ENCODE measurements at places on chromosomes 12 and 14.

DNA sequence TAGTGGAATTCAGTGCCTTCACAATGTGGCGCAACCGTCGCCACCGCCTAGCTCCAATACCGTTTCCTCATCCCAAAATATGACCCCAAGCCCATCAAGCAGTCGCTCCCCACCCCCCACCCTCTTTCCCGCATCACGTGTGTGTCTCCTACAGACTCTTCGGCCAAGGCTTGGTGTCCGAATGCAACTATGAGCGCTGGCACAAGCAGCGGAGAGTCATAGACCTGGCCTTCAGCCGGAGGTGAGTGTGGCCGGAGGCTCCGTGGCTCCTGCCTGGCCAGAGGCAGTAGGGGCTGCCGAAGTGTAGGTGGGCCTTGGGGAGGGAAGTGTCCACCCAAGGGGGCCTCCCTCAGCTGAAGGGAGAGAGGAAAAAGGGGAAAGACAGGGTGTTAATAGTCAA is 15.8 kb downstream of the CYP46A1 start:
- no peak for DNase-seq

- DNase-seq: no peak
Observed at GRCh38 chr14:56471056-56471455, 108.5 kb upstream of the TMEM260 start.

DNA sequence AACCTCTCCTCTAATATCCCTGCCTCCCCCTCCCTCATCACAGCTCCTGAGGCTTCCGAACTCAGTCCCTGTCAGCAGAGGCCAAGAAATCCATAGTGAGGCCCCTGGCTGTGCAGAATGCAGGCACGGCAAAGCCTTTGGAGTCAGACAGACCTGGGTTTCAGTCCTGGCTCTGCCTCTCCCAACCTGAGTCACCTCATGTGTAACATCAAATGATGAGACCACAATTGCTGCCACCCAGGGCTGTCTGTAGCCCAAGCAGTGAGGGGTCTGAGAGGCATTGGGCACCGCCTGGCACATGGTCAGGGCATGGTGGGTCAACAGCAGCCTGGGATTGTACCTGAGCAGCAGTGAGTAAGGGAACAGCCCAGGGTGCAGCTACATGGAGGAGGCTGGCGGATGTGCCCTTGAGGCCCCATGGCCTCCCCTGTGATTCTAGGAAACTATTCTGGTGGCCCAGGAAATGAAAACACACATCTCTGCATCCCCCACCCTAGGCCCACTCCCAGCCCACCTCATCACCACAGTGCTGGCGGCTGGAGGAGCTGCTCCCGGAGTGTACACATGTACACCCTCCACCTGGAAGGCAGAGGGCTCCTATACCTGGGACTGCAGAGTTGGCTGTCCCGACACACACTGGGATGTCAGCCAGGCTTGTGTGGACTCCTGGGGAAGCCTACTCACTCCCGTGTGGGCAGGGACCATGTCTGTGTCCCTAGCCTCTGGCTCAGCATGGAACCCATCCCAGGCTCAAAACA is 7.7 kb downstream of the ANKRD33 start:
- DNase-seq: no peak

DNA sequence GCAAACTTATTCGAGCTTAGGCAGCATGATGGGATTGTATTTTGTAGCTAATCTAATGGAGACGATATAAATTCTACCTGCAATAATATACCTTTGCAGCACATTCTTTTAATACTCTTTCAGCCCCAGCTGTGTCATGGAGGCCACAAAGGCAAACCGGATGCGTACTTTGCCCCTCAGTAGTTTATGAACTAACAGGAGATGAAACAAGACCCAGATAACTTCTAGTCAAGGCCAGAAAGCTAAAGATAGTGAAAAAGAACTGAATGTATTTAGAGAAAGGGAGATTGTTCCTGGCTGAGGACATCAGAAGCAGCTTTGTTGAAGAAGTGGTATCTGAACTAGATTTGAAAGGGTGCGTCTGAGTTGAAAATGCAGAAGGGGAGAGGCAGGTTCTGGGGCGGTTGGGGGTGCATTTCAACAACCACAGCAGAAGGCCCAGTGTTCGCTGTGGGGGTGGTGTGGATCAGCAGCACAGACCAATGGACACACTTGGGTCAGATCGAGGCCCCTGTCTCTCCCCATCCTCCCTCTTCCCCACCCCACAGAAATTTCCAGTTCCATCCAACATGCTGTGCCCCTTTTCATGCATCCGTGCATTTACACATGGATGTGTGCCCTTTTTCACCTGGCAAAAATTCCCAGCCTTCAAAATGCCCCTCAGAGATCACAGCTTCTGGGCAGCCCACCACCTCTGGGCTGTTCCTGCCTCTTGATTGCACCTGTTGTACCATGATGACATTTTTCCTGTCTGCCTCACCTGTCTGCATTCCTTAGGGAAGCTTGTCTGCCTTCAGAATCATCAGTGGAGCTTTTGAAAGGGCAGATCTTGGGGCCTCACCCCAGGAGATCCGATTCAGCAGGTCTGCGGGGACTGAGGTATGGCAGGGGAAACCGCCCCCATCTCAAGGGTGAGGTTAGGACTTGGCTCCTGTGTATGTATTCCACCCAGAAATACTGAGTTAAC is 2.2 kb downstream of the ZNF839 start:
- no peak for DNase-seq

DNA sequence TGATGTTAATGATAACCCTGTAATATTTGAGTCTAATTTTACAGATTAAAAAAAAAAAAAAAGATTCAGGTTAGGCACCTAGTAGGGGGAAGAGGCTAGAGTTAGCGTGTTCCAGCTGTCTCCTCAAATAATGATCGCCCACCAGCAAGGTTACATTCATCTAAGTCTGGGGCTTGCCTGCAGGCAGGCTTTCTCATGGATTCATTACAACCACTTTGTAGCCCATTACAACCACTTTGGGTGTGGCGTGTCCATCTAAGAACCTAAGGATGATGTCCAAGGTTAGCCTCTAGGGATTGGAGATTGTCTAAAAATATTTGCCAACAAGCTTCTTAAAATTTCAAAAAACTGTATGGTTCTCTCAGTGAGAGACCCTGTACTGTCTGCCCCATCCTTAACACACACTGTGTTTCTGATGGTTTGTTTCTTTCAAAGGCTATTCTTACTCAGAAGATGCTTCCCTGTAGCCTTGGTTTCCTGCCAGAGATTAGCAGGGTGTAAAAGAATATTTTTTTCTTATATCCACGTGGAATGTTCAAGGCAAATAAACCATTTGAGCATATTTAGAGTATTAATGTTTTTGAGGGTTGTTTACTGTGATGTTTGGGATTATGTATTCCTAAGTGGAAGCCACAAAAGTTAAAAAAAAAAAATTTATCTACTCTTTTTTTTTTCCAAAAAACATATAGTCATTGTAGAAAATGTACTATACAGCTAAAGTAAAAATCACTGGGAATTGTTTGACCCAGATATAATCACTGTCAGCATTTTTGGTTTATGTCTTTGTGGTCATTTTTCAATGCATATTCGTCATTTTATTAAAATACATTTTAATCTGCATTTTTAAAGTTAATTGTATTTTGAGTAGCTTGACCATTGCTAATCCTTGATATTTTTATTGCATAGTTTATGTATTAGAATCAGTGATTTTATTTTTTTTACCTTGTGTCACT is 1.7 kb downstream of the DYNC1H1 start:
- no peak for DNase-seq

DNA sequence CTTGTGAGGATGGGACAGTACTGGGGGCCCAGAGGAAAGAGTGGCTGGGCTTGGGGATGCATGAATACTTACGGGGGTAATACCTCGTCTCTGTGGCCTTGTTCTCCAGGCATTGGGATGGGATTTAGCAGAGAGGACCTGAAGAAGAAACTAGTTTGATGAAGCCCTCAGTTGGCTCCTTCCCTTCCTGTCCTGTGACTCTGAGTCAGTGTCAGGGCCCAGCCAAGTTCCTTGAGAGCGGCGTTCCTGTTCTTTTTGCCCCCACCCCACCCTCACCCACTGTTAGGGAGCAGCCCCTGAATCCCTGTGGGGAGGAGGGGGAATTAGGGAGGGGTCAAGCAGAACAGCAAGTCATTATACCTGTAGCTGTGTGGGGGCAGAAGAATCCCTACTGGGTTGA is 5.2 kb upstream of the LRP1-AS start:
- DNase-seq: no peak

DNA sequence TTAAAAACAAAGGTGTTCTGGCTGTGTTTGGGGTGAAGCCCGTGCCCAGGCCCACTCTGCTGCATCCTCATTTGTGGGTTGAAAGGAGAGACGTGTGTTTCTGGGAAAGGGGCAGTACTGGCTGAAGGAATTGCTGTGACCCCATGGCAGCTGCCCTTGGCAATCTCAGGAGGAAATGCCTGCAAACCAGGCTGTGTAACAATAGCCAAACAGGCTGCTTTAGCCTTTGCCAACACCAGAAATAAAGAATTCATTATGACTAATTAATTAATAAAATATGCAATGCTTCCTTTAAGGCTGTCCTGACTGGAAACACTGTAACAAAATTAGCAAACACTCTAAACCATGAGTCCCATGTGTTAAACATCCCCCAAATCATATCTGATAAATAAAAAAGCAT is 53.0 kb upstream of the KRR1 start:
- no peak for DNase-seq

DNA sequence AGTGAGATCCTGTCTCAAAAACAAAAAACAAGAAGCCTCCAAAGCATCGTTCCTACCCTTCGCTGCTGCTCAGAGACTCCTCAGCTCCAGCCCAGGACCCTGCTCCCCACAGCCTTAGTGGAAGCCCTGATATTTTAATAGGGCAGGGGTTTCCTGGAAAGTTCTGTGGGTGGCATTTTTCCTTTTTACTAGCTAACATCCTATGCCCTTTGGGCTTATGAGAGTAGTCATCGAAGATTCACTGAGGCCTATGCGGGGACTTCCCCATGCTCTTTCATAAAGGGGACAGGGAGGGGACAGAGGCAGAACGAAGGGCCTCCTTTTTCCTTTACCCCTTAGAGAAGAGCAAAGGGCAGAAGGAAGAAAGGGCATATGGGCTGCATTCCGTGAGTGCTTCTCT is 8.3 kb downstream of the LAG3 start:
- no peak for DNase-seq

- DNase-seq: no peak
Observed at GRCh38 chr12:62530596-62530995, 64.0 kb downstream of the MON2 start.

DNA sequence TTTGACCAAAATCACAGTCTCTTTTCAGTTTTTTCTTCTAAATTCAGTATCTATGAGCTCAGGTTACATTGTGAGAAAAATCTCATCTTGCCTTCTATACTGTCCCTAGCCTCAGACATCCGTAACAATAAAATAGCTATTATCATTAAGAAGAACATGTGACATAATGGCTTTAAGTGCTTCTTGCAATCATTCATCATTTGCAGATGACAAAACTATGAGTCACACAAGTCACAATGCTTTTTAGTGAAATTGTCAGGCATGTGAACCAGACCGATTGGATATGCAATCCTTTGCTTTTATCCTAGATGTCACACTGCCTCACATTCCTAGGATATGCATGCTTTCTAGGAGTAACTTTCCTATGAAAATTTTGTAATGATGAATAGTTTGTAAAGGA is 313.1 kb downstream of the SLC6A15 start:
- DNase-seq: no peak

- DNase-seq: no peak
Observed at GRCh38 chr12:67925552-67925951, 63.7 kb upstream of the IFNG-AS1 start.

- DNase-seq: no peak
Observed at GRCh38 chr12:6538420-6539313, 4.3 kb downstream of the GAPDH start.

GRCh38 chr12:114689075-114689994 is 5.4 kb upstream of the TBX3 start:
- no peak for DNase-seq

DNA sequence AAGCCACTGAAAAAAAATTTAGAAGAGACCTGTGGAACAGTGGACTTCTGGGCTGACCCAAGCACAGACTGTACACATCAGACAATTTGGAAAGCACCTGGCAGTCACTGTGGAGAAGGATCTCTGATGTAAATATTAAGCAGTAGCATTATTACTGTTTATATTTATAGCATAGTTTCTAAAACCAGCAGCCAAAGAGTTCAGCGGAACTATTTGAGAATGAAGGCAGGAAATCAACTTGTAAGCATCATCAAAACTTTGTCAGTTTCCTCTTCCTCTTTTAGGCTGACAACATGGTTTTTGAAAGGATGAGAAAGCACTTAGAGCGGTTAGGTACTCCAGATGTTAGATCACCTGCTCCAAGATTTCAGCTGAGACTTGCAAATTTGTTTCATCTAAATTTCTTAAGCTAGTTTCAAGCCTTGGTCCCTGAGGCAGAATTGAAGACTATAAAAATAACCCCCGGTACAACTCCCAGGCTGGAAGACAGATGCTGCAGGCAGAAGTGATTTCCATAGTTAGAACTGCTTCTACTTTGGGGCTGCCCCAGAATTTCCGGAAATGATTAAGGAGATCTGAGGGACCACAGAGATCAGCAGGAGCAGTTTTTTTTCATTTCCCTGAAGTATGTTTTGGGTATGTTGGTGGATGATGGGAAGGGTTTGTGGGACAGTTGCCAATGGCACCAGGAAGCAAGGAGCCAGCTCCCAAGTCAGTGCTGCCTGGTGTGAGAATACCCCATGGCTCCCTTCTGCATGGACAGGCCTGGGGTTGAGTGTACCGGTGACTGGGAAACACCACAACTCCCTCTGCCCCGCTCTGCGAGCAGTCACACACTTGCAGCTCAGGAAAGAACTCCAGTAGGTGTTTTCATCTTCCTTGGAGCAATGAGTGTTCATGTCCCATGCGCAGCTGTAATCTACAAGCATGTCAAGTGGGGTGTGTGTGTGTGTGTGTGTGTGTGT is 354.5 kb downstream of the NUAK1 start:
- DNase-seq: peak; percentile 52

- no peak for DNase-seq
Observed at GRCh38 chr14:51080645-51081044, 14.3 kb downstream of the TRIM9 start.

- no peak for DNase-seq
Observed at GRCh38 chr12:55915482-55915859, 12.2 kb downstream of the PYM1 start.

GRCh38 chr12:11745113-11745512 is 95.6 kb downstream of the ETV6 start:
- no peak for DNase-seq

- no peak for DNase-seq
Observed at GRCh38 chr12:10366875-10367274, 23.0 kb downstream of the KLRK1 start.

DNA sequence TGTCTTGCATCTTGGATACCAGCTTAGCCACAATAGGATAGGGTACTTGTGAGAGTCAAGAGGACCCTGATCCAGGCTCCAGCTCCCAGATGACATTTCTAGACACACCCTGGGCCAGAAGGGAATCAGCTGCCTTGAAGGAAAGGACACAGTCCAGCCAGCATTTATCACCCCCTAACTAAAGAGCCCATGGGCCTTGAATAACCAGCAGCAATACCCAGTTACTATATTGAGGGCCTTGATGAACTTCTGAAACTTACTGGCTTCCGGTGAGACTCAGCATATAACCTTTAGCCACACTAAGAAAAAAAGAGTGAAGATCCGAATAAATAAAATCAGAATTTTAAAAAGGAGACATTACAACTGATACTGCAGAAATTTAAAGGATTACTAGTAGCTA is 1135.4 kb downstream of the LRFN5 start:
- DNase-seq: no peak

- DNase-seq: no peak
Observed at GRCh38 chr14:104732355-104732804, 8.4 kb downstream of the ADSS1 start.

All from GM12864 (cell line).